WERI-Rb-1 (cell line): ENCODE measurements at places on chromosomes 7 and 10.

- DNase-seq, result no peak
These were observed 8.3 kb upstream of the FMC1 start for GRCh38 chr7:139332697-139333359.

- DNase-seq, result no peak
These were observed 249.1 kb upstream of the TMEM72 start for GRCh38 chr10:44662051-44662450.

- peak; percentile 75 for DNase-seq
These were observed 128.1 kb upstream of the VIPR2 start for GRCh38 chr7:159272739-159273138.

GRCh38 chr7:94633687-94634086 is 22.2 kb downstream of the SGCE start:
- DNase-seq, result no peak

DNA sequence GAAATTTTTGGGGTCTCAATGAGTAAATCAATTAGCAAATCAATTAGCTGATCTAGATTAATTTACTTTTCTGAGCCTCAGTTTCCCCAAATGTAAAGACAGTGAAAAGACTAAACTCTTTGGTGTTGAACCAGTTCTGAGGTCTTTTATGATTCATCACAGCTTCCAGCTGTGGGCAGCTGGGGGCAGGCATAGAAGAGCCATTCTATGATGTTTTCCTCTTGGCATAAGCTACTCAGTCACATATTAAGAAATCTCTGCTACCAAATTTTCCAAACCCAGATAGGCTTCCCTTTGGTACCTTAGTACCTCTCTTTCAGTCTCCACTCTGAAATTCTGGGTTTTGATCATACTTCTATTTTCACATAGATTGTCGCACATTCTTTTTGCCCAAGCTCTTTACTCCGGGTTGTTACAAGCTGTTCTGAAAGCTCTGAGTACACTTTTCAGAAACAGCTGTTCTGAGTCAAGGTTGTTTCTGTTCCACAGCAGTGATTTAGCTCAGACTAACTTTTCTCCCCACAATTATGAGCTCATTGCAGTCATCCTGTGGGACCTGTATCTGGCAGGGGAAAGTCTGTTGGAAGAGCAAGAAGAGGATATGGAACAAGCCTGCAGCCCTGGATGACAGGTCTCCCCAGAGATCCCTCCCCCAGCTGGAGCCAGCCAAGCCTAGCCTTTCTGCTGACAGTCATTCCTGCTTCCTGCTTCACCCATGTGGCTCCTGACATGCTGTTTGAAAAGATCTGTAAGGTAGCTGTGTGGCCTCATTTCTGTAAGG is 599.6 kb upstream of the GHITM start:
- DNase-seq, result peak; percentile 35

DNA sequence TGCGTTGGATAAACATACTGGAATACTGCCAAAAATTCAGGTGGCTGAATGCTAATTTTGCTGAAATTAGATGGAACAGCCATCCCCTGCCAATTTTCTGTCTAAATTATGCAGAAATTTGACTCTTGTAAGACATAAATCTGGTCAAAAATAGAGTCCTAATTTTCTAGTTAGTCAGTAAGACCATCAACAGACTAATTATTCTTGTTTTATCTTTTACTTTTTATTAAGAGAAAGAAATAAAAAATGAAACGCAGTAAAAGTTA is 110.3 kb upstream of the GATA3 start:
- no peak for DNase-seq

DNA sequence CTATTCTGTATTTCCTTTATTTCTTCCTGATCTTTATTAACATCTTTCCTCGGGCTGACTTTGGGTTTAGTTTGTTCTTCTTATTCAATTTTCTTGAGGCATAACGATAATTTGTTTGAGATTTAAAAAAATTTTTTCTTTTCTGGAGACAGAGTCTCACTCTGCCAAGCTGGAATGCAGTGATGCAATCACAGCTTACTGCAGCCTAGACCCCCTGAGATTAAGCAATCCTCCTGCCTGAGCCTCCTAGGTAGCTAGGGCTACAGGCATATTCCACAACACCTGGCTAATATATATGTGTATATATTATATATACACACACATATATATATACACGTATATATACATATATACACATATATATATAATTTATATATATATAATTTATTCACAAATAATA is 540.2 kb downstream of the NXPH1 start:
- DNase-seq, result no peak

DNA sequence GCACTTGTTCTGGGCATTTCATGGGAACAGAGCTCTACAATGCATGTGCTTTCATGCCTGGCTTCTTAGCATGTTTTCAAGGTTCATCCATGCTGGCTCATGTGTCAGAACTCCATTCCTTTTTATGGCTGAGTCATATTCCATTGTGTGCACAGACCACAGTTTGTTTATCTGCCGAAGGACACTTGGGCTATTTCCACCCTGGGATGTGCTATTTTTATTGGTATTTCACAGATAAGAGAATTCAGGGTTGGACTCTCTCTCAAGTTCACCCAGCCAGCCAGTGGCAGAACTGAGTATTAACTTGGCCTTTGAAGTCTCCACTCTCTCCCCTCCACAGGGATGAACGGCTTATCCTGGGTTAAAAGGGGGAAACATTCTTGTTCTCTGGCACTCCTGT is 190.7 kb upstream of the GPR26 start:
- no peak for DNase-seq

- no peak for DNase-seq
These were observed 29.1 kb downstream of the GTF2IRD1 start for GRCh38 chr7:74482629-74483401.

DNA sequence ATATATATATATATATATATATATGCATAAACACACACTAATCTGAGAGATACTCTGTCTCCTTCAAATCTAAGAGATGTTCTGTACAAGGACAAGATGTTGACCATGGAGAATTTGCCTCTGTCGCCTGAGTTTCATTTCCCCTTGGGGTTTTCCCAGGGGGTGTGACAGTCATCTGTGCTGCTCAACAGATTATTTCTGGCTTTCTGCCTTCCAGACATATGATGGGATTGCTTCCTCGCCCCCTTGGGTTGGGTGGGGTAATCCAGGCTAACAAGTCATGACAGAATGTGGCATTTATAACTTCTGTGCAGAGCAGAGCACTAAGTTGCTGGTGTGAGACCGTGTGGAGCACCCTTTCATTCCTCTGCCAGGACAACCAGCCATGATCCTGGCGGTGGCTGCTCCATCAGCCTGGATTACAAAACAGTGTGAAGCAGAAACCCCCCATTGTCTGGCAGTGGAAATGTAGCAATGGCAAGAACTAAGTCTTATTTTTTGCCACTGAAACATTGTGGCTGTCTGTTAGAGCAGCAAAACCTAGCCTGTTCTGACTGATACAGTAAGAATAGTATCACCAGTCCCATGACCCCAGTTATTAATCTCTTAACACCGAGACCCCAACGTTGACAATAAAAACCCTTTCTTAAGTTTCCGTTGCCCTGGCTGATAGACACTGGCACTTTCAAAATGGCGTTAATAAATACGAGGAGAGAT is 13.7 kb upstream of the USP6NL start:
- no peak for DNase-seq

DNA sequence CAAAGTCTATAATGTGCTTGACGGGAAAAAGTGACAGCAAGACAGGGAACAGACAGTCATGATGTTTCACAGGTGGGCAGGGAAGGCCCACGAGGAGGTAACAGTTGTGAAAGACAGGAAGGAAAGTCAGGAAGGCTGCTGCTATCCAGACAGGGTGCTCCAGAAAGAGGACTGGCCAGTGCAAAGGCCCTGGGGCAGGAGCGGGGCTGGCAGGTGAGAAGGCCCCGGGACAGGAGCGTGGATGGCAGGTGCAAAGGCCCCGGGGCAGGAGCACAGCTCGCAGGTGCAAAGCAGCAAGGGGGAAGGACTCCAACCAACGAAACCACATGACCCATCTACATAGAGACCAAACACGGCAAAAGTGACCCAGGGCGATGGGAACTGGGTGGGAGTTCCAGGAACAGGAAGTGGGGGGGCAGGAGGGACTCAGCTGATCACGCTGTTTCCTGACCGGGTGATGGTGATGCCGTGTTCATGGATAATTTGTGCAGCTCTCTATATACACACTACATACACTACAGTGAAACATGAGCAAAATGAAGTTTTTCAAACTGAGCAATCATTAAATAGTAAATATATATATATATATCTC is 138.2 kb downstream of the MAD1L1 start:
- DNase-seq, result no peak

DNA sequence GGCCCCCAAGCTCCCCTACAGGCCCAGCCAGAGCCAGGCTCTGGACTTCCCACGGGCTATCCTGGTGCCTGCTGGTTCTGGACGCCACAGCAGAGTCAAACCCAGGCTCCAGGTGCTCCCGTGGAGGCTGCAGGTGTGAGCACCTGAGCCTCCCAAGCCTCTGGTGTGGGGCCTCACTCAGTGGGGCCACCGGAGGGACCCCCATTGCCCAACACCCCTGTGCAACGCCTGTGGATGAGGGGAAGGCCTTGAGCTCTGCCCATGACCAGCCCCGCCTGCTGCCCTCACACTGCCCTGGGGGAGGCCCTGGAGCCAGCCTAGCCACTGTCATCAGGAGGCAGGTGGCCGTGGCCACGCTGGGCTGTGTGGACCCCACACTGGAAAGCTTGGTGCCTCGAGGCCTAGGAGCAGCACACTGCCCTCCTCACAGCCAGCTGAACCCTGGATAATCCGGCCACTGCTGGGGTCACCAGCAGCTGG is 229.3 kb downstream of the MAD1L1 start:
- DNase-seq, result no peak

DNA sequence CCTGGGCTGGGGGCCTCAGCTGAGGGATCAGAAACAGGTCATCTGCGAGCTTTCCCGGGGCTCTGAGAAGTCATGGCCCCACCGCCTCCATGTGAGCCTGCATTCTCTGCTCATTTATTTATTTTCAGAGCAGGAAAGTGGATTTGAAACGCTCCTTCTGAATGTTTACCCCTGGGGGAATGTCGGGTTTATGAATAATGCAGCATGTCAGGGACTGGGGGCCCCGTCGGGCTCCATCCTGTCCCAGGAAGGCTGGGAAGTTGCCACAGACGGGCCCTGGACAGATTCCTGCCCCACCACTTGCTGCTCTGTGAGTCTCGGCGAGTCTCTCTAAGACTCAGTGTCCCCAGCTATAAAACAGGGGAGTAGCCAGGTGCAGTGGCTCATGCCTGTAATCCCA is 11.9 kb upstream of the GTF2IRD1 start:
- no peak for DNase-seq

GRCh38 chr7:33845991-33846509 is 59.3 kb upstream of the BMPER start:
- no peak for DNase-seq

DNA sequence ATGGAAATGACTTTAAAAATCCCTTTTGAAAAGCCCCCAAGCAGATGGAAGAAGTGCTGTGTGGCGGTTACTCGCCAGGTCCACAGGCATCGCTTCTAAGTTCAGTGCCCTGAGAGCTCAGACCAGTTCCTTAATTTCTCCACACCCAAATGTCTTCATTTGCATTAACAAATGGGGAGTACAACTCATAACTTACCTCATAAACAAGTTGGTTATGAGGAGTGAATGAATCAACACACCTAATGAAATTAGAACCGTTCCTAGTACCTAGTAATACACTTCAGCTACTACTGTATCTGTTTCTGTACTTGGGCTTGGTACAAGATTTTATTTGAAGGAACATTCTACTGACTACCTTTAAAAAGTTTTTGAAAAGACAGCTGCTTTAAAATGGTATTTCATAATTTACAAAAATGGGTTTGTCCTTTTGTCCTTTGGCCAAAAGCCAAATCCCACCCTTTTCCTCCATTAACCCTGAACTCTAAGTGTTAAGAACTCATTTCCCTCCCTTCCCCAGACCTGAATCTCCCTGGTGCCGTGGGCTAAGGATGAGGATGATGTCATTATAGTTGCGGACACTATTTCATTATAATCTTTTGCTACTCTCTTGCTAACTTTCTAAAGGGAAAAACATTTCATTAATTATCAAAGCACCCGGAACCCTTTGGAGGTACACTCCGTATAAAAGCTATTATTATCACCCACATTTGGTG is 221.5 kb upstream of the CELF2 start:
- no peak for DNase-seq

- no peak for DNase-seq
These were observed 11.8 kb upstream of the SLC13A1 start for GRCh38 chr7:123211545-123211944.

GRCh38 chr10:56231436-56231835 is 129.6 kb downstream of the ZWINT start:
- no peak for DNase-seq

DNA sequence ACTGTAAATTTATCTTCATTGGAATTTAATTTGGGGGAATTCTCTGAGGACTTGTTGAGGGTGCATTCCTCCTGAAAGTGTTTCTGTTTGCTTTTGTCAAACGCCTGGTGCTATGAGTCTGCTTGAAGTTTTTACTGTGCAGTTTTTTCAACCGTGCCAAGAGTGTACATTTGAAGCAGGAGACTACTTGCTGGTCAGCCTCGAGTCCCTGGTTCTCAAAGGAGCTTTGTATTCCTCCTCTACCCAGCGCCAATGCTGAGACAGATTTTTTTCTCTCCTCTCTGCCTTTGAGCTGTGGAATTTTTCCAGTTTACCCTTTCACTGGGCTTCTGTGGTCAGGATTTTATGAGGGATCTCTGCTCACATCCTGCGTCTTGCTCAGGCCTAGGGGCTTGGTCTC is 62.1 kb downstream of the NPY start:
- no peak for DNase-seq

GRCh38 chr10:45373003-45373575 is 927 bp upstream of the ALOX5 start:
- DNase-seq, result peak; percentile 72

DNA sequence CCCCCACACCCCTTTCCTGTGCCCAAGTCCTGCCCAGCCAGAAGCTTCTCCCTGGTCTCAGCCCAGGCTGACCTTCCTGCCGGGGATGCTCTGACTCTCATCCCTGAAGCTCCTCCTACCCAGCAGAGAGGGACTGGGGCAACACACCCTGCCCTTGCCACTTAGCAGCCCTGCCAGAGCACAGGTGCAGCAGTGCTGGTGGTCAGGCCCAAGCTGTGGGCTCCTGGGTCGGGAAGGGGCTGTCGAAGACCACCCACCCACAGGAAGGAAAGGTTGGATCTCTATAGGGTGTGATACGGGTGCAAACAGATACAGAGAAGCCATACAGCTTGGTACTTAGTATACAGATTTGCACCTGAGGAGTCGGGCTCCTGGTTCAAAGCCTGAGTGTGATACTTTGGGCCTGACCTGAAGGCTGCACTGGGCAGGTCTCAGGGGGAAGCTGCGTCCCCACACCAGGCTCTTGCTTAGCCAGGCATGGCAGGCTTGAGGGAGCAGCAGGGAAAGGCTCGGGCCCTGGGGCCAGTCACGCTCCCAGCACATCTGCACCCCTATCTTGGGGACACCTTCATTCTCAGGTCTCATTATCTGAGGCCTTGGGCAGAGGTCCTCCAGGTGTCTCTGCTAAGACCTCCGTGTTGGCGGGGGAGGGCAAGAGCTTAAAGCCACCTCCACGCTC is 47.3 kb downstream of the TCERG1L start:
- no peak for DNase-seq

- no peak for DNase-seq
These were observed 122.7 kb downstream of the KCNMA1 start for GRCh38 chr10:77514870-77515269.

- DNase-seq, result no peak
These were observed 76.2 kb downstream of the CDH23 start for GRCh38 chr10:71472912-71473311.

GRCh38 chr7:122454776-122455507 is 150.4 kb upstream of the FEZF1 start:
- peak; percentile 55 for DNase-seq

- DNase-seq, result no peak
These were observed 3.4 kb downstream of the CAV1 start for GRCh38 chr7:116528008-116528789.

GRCh38 chr10:43002596-43002995 is 74.3 kb upstream of the RET start:
- no peak for DNase-seq

- no peak for DNase-seq
These were observed 96.4 kb upstream of the DNAAF5 start for GRCh38 chr7:630111-630511.
